ENCODE measurements at places on chromosomes 3 and 15.

GRCh38 chr3:115469649-115470048 is 153.7 kb upstream of the GAP43 start:
- no peak for DNase-seq

DNA sequence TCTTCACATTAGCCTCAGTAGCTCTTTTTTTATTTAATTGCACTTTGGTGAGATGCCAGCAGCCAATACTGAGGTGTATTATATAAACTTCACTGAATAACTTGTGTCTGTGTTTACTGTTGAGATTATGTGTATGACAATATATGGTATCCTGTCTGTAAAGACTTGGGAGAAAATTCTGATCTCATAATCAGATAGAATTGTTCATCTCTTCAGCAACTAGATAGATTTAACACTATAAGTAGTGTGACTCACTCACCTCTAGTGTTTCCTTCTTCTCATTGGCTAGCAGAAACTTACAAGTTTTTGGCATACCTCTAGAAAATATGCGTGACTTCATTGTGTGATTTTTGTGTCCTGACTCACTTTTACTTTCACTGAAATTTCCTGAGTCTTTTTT is 67.6 kb upstream of the TGFBR2 start:
- DNase-seq: peak; percentile 84

DNA sequence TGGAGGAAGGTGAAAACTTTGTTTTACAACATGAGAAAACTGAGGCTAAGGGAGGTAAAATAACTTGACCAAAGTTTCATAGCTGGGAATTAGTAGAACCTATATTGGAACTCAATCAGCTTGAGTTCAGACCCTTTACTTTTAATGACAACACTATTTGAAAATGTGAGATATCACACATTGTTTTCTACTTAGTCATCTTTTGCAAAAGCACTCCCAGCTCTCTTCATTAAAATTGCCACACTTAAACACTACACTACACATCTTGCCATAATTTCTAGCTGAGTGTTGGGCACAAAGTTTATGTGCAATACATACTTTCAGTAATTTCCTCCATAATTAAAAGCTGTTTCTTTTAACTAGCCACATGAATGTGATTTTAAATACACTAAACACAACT is 230.4 kb upstream of the DCBLD2 start:
- peak; percentile 66 for DNase-seq

- no peak for DNase-seq
These were observed 290.2 kb upstream of the CNTN3 start for GRCh38 chr3:74904646-74905045.

GRCh38 chr3:113211330-113212149 is at the start of gene BOC:
Gene BOC, plus strand, starts transcription at chr3:113211557. Its CDS starts 38,246 bp downstream, at chr3:113249803.
- DNase-seq: peak; percentile 36

GRCh38 chr3:113914646-113915045 is 33.2 kb upstream of the ZDHHC23 start:
- peak; percentile 33 for DNase-seq

- no peak for DNase-seq
These were observed 39.5 kb downstream of the TCF12 start for GRCh38 chr15:56957812-56958406.

- no peak for DNase-seq
These were observed 21.2 kb downstream of the GPR156 start for GRCh38 chr3:120263792-120264191.

GRCh38 chr3:6512172-6512800 is 348.6 kb upstream of the GRM7 start:
- DNase-seq: no peak

DNA sequence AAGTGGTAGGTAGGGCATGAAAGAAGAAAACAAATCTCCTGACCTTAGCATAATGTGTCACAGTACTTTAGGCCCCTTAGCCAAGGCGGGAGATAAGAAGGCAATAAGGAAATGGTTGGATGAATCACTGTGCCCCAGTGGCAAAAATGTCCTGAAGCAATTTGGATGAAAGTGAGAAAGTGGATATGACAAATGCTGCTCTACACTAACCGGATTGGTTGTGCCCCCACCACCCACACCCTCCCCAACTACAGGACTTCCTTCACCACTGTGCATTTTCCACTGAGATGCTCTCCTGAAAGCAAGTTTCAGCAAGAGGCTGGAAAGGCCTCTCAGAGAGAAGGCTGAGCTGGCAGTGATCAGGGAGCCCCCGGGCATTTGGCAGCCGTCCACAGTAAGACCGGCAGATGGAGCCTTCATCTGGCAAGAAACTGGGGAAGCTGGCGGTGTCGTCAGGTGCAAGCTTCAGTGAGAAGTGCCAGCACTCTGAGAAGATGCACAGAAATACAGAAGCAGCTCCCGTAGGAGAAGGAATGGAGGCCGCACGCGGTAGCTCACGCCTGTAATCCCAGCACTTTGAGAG is 63.8 kb downstream of the ATP1B3 start:
- peak; percentile 28 for DNase-seq

All from choroid plexus epithelial cell (primary cell).